Hippocampal formation (tissue), 2 donors: ENCODE measurements at places on chromosomes 1 and 21.

- DNase-seq, result no peak
These were observed 511.8 kb upstream of the USP24 start for GRCh38 chr1:55726994-55727393.

DNA sequence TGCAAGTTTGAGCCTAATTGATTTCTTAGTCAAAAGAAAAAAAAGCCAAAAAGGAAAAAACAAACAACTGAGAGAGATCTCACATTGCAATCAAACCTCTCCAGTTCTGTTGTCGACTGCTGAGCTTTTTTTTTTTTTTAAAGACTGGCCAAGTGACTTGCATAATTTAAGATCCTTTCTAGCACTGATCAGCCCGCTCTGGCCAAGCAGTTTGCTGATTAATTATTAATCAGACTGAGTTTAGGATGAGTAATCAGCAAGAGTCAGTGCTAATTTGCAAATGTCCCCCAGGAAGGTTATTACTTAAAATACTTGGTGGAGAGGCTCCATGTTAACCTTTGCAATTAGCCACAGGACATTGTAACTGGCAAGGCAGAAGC, 39.3 kb downstream of the HMGB4 start:
- no peak for DNase-seq

- no peak for DNase-seq
These were observed 1.9 kb downstream of the S100A11 start for GRCh38 chr1:152034654-152035538.

DNA sequence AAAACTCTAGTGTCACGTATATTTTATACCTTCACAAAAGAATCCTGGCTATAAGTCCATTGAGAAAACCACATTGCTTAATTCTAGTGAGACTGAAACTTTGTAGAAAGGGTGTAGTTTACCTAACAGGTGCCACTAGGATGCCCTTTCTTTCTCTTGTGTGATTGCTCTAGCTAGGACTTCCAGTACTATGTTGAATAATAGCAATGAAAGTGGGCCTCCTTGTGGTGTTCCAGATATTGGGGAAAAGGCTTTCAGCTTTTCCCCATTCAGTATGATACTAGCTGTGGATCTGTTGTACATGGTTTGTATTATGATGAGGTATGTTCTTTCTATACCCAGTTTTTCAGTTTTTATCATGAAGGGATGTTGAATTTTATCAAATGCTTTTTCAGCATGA, 39.7 kb upstream of the CHODL start:
- no peak for DNase-seq

- peak; percentile 85 for DNase-seq
These were observed at the start of gene GPR37L1 for GRCh38 chr1:202122639-202123335. TSS of gene GPR37L1 (plus strand) at chr1:202122917. CDS start at chr1:202122964, 47 bp downstream.

- peak; percentile 32 for DNase-seq
These were observed 120.0 kb downstream of the SETD4 start for GRCh38 chr21:35940074-35940927.

DNA sequence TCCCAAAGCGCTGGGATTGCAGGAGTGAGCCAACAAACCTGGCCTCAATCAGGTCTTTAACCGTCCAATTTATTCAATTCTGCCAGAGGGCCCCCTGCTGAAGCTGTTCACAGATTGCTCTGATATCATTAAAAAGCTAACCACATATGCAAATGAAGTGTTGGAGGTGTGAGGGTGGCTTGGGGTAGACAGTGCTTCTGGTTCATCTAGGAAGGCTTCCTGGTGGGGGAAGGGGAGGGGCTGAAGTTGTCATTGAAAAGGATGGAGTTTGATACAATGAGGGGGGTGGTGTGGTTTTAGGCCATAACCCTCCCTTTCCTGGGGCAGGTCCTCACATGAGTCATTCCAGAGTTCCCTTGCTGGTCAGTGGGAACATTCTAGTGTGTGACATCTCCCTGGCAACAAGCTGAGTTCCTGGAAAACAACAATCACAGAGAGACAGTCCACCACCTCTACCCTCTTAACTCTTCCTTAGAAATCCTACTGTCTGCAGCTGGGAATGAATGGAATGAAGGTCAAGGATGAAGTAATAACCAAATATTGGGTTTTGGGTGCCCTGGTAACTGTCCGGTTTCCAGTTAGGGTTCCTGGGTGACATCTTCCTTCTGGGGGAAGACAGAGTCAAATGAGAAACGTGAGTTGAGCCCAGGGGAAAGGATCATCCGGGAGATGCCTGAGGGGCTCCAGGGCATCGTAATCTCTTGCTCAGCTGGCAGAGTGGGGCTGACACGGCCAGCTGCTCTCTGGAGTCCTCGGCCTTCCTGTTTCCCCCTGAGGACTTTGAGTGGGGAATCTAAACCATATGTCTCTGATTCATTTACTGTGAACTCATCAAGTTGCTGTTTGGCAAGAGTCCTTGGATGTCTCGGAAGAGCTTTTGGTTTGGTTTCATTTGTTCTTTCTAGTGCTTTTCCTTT, 32.2 kb downstream of the BATF3 start:
- no peak for DNase-seq

- no peak for DNase-seq
These were observed 85.3 kb downstream of the MAP3K21 start for GRCh38 chr1:233412812-233413211.
